GM12892 (cell line): ENCODE measurements at places on chromosomes 2 and 18.

- DNase-seq = no peak
These were observed 266.2 kb downstream of the PHLPP1 start for GRCh38 chr18:62981566-62981965.

GRCh38 chr2:218046238-218046637, 22.8 kb upstream of the RUFY4 start:
- no peak for DNase-seq

DNA sequence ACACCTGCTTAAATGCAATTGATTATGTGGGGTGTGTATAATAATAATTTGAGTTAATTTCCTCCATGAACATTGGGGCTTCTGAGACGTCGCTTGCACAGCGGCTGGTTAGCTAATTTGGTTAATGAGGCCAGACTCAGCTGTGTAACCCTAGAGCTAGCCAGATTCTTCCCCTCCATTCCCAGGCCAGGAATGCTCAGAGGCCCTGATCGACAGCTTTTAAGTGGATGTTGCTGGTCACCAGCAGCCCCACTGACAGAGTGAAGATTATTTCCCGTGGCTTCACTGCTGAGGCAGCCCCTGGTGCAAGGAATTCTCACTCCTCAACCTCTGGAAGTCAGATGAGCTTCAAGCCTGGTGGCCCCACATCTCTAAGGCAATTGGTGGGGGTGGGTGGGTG, 12.4 kb upstream of the EPAS1 start:
- no peak for DNase-seq

GRCh38 chr2:33210626-33211025, 263.9 kb downstream of the LTBP1 start:
- no peak for DNase-seq

GRCh38 chr2:179985163-179985820, 21.8 kb downstream of the CWC22 start:
- no peak for DNase-seq

DNA sequence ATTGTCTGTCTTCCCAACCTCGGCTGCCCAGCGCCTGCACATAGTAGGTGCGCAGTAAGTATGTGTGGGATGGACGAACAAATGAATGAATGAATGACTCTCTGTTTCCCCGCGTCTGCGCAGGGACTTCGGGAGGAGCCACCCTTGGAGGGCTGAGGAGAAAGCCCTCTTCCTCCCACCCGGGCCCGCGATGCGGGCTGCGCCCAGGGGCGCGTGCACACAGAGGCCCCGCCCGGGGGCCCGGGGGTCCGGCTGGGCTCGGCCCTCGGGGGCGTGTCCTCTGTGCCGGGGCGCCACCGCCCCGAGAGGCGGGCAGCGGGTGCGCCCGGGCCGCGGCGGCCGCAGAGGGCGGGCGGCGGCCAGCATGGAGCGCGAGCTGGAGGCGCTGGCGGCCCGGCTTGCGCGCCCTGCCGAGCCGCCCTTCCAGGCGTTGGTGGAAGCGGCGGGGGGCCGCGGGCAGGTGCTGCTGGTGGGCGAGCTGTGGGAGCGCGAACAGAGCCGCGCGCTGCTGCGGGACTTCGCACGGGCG, at the start of gene C2orf72:
C2orf72 (plus strand) TSS at position 322 of the 529 bp plus-strand sequence; CDS start at position 365, 43 bp downstream.
- DNase-seq = peak; percentile 36

GRCh38 chr2:219530048-219530963, 13.3 kb downstream of the CHPF start:
- peak; percentile 95 for DNase-seq

GRCh38 chr2:109720380-109721106, 73.6 kb upstream of the RGPD5 start:
- DNase-seq = no peak

DNA sequence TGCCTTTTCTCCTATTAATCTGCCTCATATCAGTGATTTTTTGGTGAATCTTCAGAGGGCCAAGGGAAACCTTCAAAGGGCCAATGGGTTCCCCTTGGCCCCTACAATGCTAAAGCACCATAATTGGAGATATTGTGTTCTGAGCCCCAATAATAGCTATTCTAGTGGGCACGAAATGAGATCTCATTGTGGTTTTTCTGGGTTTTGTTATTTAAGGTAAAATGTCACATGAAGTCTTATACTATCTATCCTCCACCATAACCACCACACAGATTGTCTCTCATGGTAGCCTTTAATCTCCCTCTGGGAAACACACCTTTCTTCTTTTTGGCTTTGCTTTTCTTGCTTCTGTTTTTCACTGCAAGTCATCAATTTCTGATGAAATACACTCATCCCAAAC, 152.8 kb downstream of the B3GNT2 start:
- DNase-seq = no peak

GRCh38 chr18:75863696-75864095, 436.2 kb upstream of the SMIM21 start:
- DNase-seq = no peak

DNA sequence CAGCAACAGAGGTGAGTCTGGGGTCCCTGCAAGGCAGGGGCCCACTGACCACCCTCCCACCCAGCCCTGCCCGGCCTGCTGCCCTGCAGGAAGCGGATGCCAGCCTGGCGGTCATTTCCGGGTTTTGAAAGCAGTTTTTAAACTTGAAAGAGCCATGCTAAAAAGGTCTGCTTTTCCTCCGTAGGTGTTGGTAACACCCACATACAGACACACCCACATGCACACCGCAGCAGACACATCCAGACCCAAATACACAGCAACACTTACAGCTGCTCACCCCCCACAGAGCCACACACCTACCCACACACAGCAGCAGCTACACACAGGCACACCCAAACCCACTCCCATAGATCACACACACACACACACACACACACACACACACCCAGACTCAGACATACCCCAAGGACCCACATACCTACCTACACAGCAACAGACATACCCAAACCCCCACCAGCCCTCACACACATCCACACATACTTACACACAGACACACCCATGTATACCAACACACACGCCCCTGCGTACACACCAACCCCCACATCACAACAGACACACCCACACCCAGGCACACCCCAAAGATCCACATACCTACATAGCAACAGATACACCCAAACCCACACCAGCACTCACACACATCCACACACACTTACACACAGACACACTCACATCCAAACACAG, 7.6 kb downstream of the ZFP36L2 start:
- no peak for DNase-seq

- no peak for DNase-seq
These were observed 69.6 kb upstream of the CREB1 start for GRCh38 chr2:207459990-207460757.

DNA sequence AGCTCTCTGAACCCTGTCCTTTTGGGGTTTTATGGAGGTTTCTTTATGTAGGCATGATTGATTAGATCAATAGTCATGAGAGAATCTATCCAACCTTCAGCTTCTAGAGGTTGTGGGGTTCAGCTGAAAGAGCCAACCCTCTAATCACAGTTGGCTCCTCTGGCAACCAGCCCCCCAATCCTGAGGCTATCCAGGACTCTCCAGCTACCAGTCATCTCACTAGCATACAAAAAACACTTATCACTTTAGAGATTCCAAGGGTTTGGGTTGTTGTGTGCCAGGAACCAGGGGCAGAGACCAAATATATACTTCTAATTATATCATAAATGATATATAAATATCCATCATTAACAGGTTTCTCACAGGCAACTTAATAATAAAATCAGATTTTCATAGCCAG, 11.7 kb downstream of the WDPCP start:
- no peak for DNase-seq

DNA sequence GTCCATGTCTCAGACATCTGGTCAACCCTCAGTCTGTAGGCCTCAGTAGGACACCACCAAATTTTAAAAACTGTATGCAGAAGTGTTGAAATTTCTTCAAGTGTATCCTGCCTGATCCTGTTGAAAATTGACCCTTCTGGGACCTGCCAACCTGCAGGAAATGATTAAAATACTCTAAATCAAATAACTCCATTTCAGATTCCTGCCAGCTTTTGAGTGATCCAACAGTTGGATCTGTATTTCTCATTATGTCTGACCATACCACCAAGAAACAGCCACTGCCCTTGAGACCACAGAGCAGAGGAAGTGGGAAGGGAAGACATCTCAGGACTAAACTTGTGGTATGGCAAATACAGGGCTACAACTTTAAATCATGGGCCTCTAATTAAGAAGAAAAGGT, 113.4 kb downstream of the ANTXR1 start:
- no peak for DNase-seq

GRCh38 chr2:86037141-86037794, 68.4 kb downstream of the POLR1A start:
- DNase-seq = no peak

DNA sequence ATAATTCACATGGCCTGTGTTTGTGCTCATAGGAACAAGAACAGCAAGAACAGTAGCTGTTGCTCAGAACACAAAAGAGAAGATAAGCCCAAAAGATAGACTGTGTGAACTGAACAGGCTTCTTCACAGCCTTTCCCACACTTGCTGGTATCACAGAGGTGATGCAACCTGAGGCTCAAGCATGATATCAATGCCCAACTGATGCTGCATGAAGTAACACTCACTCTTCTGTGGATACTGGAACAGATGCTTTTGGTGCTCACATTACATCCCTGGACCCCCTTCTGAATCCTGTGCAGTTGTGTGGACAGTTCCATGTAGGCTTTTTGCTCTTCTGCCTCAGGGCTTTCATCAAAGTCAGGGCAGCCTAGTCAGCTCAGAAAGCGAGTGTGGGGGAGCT, 88.4 kb upstream of the RND3 start:
- no peak for DNase-seq

DNA sequence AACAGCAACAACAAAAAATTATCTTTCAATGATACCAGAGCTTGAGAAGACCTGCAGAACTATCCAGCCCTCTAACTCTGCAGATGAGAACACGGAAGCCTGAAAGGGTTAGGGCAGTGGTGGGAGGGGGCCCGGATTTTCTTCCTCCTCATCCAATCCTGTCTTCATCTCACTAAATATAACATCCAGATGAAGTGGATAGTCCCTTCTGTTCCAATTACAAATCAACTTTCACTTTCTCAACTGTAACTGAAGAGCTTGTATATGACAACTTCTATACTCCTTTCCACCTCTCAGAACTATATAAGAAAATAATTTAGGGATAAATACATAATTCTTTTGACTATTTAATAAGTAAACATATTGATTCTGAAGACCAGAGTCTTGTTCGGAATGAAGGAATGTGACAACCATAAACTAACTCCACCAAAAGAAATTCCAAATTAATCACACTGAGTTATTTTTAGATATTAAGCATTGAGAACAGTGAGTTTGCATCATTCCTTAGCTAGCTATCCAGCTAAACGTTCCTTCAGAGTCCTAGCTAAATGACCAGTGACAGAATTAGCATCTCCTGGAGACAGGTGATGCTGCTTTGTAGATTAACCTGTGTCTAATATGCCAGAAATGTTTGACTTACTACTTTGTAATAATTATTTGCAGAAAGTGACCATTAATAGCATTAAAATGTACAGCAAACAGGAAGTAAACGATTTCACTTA, 32.7 kb downstream of the SFT2D3 start:
- no peak for DNase-seq

DNA sequence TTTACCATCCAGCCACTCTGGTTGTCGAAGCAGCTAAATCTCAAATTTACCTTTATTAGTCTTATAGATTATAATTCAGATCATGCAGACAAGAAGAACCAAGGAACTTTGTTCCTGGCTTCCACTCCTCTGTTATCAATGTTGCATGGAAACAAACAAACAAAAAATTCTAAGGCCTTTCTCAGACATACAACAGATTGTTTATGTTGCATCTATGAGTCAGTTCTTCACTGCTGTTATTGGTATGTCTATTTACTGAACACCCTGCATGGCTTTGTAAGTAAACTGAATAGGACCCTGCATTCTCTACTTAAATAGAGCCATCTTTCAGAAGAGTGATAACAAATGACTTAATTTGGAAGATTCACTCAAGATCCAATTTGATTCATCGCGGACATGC, 1.6 kb upstream of the ANKRD44 start:
- no peak for DNase-seq

DNA sequence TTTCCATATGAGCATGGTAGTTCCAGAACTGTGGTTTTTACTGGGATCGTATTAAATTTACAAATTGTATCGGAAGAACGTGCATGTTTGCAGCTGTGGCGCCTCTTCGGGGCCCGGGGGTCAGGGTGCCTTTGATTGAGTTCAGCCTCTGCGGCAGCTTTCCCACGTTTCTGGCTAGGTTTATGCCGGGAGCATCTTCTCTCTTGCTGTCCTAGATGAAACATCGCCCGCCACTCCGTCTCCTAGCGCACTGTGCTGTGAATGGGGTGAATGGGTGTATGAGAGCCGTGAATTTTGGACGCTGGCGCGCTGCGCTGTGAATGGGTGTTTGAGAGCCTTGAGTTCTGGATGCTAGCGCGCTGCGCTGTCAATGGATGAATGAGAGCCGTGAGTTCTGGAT, 12.3 kb downstream of the PDCD1 start:
- DNase-seq = no peak

DNA sequence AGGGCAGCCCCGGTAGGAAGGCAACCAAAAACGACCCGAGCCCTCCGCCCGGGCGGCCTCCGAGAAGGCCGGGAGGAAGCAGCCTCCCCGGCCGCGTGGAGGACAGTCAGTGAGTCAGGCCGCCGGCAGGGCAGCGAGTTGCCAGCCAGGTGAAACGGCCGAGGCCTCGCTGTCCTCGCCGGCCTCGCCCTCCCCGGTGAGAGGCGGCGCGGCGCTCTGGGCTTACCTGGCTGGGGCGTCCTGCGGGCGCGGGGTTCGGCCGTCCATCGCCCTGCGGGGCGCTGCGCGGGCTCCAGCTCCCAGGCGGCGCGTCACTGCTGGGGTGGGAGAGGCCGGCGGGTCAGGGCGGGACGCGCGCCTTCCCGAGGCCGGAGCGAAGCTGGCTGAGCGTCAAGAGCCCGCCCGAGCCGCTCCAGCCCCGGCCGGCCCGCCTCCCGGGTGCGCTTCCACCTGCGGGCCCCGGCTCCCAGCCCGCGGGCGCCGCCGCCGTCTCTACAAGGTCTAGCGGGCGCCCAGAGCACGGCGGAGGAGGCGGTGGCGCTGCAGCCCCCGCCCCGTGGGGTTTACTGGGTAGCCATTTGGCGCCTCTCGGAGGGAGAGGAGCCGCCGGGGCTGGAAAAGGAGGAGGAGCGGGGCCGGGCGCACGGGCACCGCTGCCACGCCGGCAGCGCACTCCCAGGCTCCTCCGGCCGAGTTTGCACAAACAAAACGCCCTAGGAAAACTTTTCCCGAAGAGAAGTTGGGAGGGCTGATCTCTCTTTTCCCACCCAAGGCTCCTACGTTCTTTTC, 499 bp downstream of the COBLL1 start:
- peak; percentile 29 for DNase-seq

DNA sequence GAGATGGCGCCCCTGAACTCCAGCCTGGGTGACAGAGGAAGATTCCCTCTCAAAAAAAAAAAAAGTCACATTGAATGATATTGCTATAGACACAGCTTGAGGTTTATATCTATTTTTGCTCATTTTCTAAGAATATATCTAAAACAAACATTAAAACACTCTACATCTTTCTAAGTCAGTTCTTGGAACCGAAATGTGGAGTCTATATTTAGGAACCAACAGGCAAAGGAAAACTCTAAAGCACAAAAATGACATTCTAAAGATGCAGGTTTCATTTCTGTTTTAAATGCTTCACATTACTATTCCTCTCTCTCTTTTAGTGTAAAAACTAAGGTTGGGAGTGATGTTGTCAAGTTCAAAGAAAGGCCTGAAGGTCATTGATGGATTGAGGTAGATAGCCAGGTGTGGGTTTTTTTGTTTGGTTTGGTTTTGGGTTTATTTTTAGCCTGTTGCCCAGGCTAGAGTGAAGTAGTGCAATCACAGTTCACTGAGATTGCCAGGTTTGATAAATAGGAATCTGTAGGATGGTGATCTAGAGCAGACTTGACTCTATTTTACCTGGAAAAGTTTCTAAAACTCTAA, 194.0 kb upstream of the RBBP8 start:
- no peak for DNase-seq

- DNase-seq = no peak
These were observed 807 bp upstream of the CREB1 start for GRCh38 chr2:207528980-207529329.

GRCh38 chr18:53426666-53427184, 797.7 kb downstream of the MBD2 start:
- no peak for DNase-seq
